Stimulated activated CD8-positive, alpha-beta memory T cell treated with anti-CD3 and anti-CD28 coated beads, Interleukin-15, amount 100 ng/mL, for 1 hour (primary cell): ENCODE measurements at places on chromosomes 2 and 18.

- DNase-seq, result no peak
These were observed 890.0 kb upstream of the DDX18 start for GRCh38 chr2:116924509-116924908.

- DNase-seq, result no peak
These were observed 709 bp downstream of the UGP2 start for GRCh38 chr2:63842149-63843061.

DNA sequence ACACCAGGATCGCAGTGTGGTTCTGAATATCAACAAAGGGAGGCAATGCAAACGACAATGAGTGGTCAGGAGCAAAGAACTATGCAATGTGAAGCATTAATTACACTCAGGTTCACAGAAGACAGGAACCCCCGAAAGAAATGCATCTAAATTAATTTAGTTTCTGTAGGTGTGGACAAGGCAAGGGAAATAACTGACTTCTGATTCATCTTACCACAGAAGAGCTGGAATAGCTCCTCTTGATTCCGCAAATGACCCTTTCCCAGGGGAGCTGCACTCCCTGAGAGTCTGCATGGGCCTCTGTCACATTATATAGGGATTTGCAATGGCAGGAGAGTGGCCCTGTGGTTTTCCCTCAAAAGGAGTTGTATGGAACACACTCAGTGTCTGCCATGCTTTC, 263.9 kb upstream of the APCDD1 start:
- DNase-seq, result no peak

DNA sequence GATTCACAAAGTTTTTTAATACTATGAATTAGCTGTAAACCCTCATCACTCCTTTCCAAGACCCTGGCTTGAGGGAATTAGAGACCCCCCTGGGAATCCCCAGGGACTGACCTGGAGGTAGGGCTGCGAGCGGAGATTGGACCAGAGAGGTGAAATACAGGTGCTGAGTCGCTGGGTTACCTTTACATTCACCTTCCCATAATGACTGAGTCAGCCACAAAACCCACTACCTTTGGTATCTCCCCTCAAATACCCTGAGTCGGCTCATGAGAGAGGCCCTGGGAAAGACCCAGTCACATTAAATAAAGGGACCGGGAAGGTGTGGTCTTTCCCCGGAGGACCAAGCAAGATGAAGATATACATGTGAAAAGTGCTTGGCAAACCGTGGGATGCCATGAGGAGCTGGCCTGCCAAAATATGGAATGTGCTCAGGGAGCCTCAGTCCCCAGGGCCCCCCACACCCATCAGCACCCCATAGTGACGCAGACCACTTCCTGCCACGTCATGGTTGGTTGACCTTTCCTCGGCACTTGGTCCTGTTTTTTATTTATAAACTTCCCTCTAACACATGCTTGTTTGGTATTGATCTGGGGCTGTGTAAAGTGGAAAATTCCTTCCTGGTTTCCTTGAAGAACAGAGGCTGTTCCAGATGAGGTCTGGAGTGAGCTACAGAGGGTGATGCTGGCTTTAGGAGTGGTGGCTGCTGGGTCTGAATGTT, 51.4 kb downstream of the IL1RL2 start:
- DNase-seq, result no peak

GRCh38 chr2:224938651-224939182, 103.6 kb downstream of the DOCK10 start:
- DNase-seq, result no peak

DNA sequence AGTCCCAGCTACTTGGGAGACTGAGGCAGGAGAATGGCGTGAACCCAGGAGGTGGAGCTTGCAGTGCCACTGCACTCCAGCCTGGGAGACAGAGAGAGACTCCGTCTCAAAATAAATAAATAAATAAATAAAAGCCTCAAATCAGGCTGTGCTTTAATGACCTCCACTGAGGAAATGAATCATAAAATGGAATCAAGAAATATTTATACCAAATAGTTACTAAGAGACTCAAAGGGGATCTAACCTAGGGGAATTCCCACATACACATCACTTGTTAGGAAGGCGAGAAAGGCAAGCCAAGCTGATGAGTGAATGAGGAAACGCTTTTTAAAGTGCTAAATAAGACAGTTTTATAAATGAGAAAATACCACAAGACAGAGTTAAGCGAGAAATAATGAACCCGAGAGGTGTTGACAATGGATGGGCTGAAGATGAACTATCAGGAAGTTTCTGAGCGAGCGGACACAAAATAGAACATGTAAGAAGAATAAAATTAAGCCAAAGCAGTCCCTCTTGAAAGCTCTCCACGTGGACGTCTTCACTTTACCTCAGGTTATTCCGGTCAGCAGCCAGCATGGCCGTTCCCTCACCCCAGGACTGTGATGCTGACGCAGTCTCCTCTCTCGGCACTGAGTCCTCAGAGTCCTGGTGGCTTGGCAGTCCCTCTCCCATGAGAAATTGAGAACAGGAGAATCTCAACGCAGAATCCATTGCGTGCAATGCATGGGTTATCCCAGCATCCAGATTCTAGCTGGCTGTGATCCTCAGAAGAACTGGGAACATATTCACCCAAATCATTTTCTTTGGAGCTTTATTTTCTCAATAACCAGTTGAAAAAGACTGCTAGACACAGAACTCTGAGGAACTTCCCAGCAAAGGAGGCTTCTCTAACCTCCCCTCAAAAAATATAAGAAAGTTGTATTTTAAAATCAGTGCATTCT, 22.3 kb downstream of the PXDN start:
- no peak for DNase-seq

GRCh38 chr2:62564380-62565137, 58.6 kb upstream of the TMEM17 start:
- DNase-seq, result no peak

DNA sequence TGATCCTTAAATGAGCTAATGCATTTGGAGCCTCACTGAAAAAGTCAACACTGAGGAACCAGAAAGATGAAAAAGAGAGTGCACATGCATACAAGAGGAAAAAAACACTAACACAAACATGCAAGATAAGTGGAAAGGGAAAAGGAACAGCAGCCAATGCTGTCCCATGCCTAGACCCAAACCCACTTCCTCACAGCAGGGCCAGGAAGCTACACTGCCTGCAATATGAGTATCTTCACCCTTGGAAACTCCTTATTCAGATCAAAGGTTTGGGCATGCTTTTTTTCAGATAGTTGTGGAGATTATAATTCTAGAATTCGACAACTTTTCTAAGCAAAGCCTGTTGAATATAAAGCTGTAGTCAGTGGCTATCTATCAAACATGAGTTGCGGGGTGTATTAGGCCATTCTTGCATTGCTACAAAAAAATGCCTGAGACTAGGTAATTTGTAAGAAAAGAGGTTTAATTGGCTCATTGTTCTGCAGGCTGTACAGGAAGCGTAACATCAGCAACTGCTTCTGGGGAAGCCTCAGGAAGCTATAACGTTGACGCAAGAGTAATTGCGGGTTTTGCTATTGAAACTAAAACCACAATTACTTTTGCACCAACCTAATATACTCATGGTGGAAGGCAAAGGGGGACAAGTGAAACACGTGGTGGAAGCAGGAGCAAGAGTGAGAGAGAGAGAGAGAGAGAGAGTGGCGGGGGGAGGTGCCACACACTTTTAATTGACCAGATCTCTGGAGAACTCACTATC, 138.2 kb downstream of the MBD2 start:
- no peak for DNase-seq

DNA sequence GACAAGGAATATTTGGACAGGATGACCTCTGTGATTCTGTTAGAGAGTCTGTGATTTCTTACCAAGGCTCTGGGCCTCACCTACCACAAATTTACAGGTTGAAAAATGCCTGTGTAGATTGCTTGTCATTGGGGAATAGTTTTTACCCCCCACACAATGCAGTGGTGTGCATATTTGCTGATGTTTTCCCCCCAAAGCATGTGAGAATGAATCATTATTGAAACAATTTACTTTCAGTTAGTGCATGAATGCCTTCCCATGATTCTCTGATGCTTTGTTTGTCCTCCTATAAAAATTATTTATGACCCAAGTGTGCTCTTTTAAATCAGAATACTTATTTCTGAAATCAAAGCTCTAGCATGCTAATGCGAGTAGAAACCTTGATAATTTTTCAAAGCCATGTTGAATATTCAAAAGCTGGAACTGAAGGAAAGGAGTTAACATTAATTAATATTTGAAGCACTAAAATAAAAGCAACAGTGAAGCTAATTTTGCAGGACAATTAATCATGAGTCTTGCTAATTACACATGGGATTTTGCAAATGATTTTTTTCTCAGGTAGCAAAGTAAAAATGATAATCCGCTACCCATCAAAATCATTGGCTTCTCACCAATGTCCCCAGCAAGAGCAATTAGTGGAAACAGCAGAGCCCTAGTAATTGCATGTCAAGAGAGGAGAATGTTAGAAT, 361.2 kb upstream of the HNRNPA3 start:
- no peak for DNase-seq

DNA sequence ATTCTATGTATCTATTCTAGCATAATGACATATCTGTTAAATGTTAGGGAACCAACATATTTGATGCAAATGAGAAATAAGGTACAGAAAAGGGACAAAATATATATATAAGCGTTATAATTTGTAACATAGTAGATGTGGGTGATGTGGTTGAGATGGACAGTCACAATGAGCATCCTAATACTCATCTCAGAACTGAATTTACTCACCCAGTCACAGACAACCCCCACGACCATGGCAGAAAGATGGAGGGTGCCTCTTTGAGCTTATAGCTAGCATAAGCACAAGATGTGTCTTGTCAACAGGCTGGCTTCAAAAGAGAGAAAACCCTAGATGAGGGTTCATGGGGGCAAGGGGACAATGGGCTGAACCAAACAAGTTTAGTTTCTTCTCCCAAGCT, 9.1 kb upstream of the DSG3 start:
- no peak for DNase-seq

- no peak for DNase-seq
These were observed 45.2 kb downstream of the FAM178B start for GRCh38 chr2:96940980-96941775.

DNA sequence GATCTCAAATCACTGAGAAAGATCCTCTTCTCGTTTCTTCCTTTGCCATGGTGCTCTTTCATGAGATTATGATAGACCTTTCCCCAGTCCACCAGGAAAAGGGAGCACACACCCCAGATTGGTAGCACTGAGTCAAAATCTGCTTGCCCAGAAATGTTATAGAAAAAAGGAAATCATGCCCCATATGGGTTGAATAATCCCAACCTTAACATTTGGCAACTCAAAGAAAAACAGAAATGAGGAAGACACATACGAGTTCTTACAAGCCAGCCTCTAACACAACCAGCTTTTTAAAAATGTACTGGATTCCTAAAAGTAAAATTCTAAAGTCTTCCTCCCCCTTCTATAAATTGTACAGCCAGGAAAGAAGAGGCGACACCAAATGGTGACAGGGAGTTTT, 103.0 kb downstream of the ANKRD44 start:
- no peak for DNase-seq

- DNase-seq, result no peak
These were observed 20.3 kb upstream of the FAHD2A start for GRCh38 chr2:95382192-95382591.

DNA sequence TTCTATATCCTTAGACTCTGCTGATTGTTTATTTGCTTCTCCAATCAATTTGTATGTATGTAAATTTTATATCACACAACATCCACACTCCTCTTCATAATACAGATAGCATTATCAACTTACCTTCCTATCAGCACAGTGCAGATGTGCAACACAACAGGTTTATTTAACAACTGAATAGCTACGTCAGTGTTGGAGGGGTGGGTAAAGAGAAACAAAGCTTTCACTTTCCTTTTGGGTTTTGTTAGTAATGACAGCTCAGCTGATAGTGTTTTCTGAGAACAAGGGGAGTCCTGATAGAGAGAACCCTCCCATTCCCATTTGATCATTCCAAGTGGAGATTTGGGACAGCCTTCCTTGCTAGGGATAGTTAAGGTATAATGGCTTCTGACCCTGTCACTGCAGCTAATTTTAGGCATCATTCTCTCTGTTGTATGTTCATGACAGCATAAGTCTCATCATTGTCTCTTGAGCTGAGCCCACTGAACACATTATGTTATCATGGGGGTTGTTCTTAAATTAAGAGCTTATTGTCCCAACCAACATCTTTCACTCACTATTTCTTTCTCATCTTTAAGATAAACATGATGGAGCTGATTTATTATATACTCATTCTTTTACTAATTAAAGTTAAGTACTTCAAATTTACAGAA, 227.7 kb downstream of the GPD2 start:
- no peak for DNase-seq

DNA sequence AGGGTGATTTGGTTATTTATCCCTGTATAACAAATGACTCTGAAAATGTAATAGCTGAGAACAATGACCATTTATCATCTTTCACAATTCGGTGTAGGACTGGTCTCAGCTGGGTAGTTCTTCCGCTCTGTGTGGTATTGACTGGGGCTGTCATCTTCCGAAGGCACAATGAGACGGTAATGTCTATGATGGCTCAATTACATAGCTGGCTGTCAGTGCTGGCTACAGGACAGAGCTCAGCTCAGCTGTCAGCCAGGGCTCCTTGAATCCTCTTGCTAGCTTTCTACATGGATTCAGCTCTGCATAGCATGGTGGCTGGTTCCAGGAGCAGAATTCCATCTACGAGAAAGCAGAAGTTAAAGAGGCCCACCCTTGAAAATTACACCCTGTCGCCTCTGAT, 483.8 kb downstream of the TDRD15 start:
- no peak for DNase-seq

DNA sequence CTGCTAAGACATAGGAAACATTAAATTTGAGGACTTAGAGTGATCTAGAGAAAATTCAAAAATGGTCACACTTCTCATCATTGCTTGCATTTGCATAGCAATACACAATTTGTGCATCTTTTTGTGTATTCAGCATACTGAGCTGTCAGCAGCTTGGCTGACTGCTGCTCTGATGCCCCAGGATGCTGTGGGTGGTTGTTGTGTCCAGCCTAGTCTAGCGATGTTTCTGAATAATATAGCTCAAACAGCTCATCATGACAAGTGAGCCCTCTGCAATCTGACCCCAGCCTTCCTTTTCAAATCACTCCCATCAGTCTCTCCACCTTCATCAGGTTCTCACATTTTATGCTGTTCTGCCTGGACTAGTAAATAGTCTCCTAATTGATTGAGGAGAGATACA, 483.7 kb upstream of the SPHKAP start:
- DNase-seq, result no peak

GRCh38 chr2:115678129-115678528, 1235.7 kb downstream of the DPP10 start:
- no peak for DNase-seq

DNA sequence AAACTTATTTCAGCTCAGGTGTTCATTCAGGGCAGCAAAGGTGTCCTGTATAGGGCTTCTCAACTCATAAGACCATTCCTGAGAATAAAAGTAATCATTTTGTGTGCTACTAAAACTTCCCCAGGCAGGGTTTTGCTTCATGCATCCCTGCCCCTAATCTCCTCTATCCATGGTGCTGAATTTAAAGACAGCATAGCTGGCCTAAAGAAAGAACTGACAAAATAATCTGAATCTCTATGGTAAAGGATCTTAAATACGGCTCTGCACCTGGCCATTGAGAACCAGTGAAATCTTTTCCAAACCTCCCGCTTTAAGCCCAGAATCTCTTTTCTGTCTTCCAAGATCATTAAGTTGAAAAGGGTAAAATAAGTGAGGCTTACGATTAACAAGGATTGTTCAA, 292.1 kb upstream of the KLHL29 start:
- DNase-seq, result no peak

- DNase-seq, result no peak
These were observed 1.4 kb downstream of the FAM117B start for GRCh38 chr2:202636213-202636513.

GRCh38 chr2:58107803-58108710, 61.5 kb downstream of the VRK2 start:
- no peak for DNase-seq
